ENCODE measurements at places on chromosomes 16 and 17. TPM values are rescaled to one million over a fixed set of nuclear protein-coding genes. Genes with fewer than 3 reads are reported as not detected.
A peak's percentile ranks its signal among the peaks of the same experiment; 100 is the strongest.

The FSCN2 gene
- 0.33 TPM for total RNA-seq

DNA sequence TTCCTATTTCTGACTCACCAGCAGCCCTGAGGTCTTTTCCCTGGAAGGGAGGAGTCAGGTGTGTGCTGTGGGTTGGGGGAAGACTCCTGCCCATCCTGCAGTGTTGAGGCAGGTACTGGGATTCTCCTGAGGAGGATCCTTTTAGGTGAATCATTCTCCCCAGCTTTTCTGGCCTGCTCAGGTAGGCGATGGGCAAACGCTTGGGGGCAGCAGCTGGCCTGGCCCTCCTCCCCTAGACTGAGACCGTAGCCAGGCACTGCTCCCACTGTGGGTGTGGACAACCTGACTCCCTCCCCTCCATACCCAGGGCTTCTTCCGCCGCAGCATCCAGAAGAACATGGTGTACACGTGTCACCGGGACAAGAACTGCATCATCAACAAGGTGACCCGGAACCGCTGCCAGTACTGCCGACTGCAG lies 15.1 kb downstream of the GJD3 start:
- DNase-seq: no peak

The SDK2 gene
- 14.7 TPM for total RNA-seq

- DNase-seq: no peak
Measured at GRCh38 chr16:63787014-63787413, 1334.8 kb downstream of the CDH11 start.

- peak; percentile 51 for DNase-seq
Measured at GRCh38 chr17:19247473-19247872, 10.3 kb downstream of the EPN2 start.

The TPPP3 gene
- 0.44 TPM for total RNA-seq

DNA sequence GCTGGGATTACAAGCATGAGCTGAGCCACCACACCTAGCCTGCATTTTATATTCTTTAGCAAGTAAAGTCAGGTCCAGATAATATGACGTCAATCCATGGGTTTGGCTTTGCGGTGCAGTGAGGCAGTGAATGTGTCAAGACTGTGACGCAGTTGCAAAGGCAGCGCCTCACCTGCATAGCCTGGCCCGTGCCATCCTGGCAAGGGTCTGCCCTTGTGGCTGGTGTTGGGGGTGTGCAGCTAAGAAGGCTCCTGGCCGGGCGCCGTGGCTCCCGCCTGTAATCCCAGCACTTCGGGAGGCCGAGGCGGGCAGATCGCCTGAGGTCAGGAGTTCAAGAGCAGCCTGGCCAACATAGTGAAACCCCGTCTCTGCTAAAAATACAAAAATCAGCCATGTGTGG lies 7.0 kb downstream of the PDF start:
- DNase-seq: no peak
